ENCODE measurements at places on chromosomes 11 and 22.

- no peak for DNase-seq
Measured at GRCh38 chr22:36256478-36256877, 3.5 kb downstream of the APOL1 start.

DNA sequence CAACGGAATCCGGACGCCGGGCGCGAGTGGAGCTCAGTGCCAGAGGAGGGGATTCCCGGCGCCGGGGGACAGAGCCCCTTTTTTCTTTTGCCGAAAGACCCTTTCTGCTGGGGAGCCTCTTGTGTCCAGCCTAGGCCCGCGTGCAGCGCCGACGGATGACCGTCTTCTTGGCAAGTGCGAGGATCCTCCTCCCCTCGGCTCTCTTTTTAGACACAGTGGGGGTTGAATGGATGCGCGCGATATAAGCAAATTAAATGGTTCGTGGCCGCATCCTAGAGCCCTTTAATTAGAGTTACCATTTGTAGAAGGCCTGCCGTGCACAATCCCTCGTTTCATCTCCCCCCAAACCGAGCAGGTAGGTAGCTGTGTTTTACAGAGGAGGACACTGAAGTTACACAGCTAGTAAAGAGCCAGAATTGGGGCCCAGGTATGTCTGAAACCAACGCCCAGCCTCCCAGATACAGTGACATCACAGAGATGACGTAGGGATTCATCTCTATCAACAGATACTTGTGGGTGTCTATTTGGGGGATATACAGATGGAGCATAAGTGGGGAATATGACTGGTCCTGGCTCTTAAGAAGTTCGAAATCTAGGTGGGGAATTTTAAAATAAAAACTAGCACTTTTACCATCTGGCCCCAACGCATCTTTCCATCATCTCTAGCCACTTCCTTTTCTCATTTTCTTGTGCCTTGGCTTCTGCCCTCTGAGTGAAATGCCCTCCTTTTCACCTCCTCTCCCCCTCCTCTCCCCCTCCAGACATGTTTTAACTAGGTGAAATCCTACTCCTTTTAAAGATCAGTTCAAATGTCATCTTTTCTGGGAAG, 875 bp downstream of the TCP11L1 start:
- peak; percentile 25 for DNase-seq

DNA sequence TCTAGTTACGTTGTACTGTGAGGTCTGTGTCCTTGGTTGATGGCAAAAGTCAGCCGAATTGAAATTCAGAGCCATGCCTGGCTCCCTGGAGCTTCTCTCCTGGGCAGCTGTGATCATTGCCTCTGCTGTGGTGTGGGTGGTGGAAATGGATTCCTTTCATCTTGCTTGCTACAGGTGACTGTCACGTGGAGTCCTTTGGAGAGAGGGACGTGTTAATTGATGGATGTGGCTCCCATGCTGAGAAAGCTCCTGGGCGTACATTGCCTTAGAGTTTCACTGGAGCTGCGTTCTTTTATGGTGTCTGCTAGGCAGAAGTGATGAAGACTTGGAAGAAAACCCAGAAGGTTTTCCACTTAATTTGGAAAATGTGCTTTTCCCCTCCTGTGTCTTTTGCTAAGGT, 41.9 kb upstream of the PPP6R3 start:
- DNase-seq = no peak

DNA sequence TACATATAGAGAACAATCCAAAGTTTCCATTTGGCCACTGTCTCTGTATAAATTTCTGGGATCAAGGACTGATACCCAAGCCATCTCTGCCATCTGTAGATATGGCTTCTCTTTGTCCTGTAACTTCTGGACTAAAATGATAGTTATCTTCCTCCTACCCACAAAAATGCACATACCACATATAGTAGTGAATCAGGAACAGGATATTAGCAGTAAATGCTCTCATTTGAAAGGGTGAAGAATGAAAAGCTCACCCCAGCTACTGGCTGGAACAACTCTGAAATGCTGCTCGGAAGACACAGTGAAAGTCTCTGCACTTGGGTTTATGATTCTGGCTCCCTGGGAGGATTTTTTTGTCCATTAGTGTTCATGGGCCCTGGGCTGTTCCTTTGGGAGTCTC, 856.4 kb upstream of the LRRC4C start:
- no peak for DNase-seq

DNA sequence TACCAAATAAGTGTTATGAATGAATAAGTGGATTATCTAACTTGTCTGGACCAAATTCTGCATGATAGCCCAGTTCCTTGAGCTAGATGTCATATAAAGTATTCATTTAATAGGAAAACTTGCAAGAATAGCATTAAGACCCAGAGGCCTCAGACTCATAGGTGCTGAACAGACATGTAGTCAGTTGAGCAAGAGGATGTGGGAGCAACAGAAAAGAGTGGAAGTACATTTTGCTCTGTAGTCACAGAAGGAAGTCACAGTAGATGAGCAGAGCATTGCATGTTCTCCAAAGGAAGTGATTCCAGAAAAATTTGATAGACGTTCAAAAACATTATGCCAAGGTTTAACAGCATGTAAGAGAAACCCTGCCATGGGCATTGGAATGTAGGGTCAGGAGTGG, 9.5 kb downstream of the HOATZ start:
- DNase-seq = peak; percentile 51

- no peak for DNase-seq
Measured at GRCh38 chr11:120086651-120087050, 51.3 kb downstream of the TRIM29 start.

DNA sequence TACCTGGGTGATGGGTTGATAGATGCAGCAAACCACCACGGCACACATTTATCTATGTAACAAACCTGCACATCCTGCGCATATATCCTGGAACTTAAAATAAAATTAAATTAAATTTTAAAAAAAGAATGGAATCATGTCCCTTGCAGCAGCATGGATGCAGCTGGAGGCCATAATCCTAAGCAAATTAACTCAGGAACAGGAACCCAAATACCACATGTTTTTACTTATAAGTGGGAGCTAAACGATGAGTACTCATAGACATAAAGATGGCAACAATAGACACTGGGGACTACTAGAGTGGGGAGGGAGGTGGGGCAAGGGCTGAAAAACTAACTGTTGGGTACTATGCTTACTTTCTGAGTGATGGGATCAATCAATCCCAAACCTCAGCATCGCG, 40.9 kb downstream of the CWC15 start:
- DNase-seq = no peak

- peak; percentile 99 for DNase-seq
Measured at GRCh38 chr22:46425016-46425415, 89.5 kb downstream of the TRMU start.

- DNase-seq = no peak
Measured at GRCh38 chr22:40330086-40330485, 16.2 kb upstream of the ADSL start.

- no peak for DNase-seq
Measured at GRCh38 chr11:92152245-92152644, 72.4 kb upstream of the FAT3 start.

GRCh38 chr22:43825651-43826050, 13.5 kb upstream of the EFCAB6 start:
- no peak for DNase-seq

DNA sequence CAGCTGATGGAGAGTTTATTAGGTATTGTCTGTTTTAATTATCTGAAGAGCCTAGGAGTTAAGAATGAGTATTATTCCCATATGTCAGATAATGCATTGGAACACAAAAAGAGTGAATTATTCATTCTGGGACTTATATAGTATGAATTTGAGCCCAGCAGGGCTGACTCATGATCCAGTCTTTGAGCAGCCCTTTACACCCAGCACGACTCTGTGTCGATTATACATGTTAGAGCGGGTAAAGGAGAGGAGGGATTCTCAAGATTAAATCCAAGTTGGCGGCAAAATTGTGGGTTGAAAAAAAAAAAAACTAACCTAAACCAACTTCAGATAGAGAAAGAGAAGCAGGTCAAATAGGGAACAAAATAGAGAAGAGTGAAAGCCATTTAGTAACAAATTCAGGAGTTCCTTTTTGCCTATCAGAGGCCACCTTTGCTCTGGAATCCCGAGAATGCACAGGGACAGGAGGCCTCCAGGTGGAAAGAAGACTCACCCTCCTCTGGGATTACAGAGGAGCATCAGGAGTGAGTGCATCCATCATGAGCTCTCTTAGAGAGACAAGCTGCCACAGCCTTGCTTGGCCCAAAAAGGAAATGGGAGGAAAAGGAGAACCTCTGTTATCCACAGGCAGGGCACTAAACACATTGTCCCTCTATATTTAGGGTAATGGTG, 3.1 kb downstream of the MRGPRX1 start:
- no peak for DNase-seq

- no peak for DNase-seq
Measured at GRCh38 chr11:115256397-115257197, 247.6 kb downstream of the CADM1 start.

DNA sequence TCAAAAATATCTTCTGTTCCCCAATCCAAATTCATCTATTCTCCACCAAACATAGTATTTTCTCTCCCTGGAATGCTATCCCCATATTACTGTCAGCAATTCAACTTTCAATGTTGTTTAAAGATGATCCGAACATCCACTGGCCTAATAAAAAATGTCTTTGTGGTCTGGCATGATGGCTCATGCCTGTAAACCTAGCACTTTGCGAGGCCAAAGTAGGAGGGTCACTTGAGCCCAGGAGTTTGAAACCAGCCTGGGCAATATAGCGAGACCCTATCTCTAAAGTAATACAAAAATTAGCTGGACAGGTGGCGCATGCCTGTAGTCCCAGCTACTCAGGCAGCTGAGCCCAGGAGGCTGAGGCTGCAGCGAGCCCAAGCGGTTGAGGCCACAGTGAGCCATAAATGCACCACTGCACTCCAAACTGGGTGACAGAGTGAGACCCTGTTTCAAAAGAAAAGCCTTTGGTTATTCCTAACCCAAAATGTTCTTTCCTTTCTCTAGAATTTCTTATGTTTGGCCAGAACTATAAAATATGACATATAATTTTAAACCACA, 29.8 kb downstream of the SIK3 start:
- DNase-seq = no peak
